ENCODE measurements at places on chromosomes 7 and 10. TPM values are rescaled to one million over a fixed set of nuclear protein-coding genes. Genes with fewer than 3 reads are reported as not detected.

Gene CALML5
- 4.9 TPM for polyA plus RNA-seq

Gene LRRD1
- polyA plus RNA-seq = 0.31 TPM

Gene PDZD7
- 1.6 TPM for polyA plus RNA-seq

Gene FZD8
- 22.6 TPM for polyA plus RNA-seq

Gene TUBAL3
- 0.10 TPM for polyA plus RNA-seq

Gene MALRD1
- 1.3 TPM for polyA plus RNA-seq

Gene SNX10
- 2.6 TPM for polyA plus RNA-seq

Gene POLR2J2
- 0.79 TPM for polyA plus RNA-seq

Gene PLCE1
- polyA plus RNA-seq = 58.5 TPM

Gene NET1
- 109 TPM for polyA plus RNA-seq

Gene C10orf53
- polyA plus RNA-seq = not detected

Gene ABCC2
- polyA plus RNA-seq = 0.96 TPM

Gene AMZ1
- 0.27 TPM for polyA plus RNA-seq

Gene CH25H
- 0.86 TPM for polyA plus RNA-seq

Gene C10orf67
- 0.19 TPM for polyA plus RNA-seq

Gene SDK1
- polyA plus RNA-seq = 2.2 TPM

Gene KLF14
- polyA plus RNA-seq = 1.1 TPM

Gene ZNF786
- 4.4 TPM for polyA plus RNA-seq

Gene OR2A1
- polyA plus RNA-seq = 0.80 TPM

Gene JAZF1
- 33.6 TPM for polyA plus RNA-seq

Gene NRF1
- polyA plus RNA-seq = 14.7 TPM

Gene SLC26A5
- not detected for polyA plus RNA-seq

Gene CLRN3
- polyA plus RNA-seq = 0.16 TPM

Gene ERVW-1
- 1.4 TPM for polyA plus RNA-seq

Gene TEX47
- polyA plus RNA-seq = not detected

Gene BLNK
- not detected for polyA plus RNA-seq

Gene COL28A1
- polyA plus RNA-seq = 2.1 TPM

Gene TAS2R3
- polyA plus RNA-seq = 0.35 TPM

Gene ZNF727
- not detected for polyA plus RNA-seq

Gene DLG5
- 20.5 TPM for polyA plus RNA-seq

Gene EPO
- polyA plus RNA-seq = not detected

Gene TAS2R5
- polyA plus RNA-seq = not detected

Gene MEIG1
- polyA plus RNA-seq = not detected

Gene PWWP2B
- polyA plus RNA-seq = 5.4 TPM

Gene FAM3C
- polyA plus RNA-seq = 106 TPM
